ENCODE measurements at places on chromosomes 1 and 21. TPM values are rescaled to one million over a fixed set of nuclear protein-coding genes. Genes with fewer than 3 reads are reported as not detected.

Gene C1orf174
- polyA plus RNA-seq, result 28.1 TPM

Gene MCOLN3
- 1.4 TPM for polyA plus RNA-seq

Gene NDUFS2
- 156 TPM for polyA plus RNA-seq

Gene TMEM125
- polyA plus RNA-seq, result 52.2 TPM

Gene CYB561D1
- polyA plus RNA-seq, result 8.8 TPM

Gene MAN1C1
- polyA plus RNA-seq, result 13.6 TPM

Gene MATN1
- 0.55 TPM for polyA plus RNA-seq

Data from right lung (tissue), 10 donors.